ENCODE measurements at places on chromosomes 6 and 20. TPM values are rescaled to one million over a fixed set of nuclear protein-coding genes. Genes with fewer than 3 reads are reported as not detected.

Gene ZSWIM3
- 3.3 TPM for polyA plus RNA-seq

Gene TP53TG5
- 0.94 TPM for polyA plus RNA-seq

DNA sequence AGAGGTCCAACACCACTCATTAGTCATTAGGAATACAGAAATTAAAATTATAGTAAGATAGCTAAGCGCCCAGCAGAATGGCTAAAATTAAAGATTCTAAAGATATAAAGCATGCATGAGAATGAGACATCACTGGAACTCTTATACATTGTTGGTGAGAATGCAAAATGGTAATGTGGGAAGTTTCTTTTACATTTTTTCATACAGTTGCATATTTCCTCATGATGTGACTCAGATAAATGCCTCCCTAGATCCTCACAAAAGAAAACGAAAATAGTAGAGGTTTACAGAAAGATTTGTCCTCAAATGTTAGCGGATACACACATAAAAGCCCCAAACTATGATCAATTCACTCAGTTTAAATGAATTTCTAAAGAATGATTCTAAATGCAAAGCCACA lies 633.7 kb upstream of the GJE1 start:
- DNase-seq: no peak

DNA sequence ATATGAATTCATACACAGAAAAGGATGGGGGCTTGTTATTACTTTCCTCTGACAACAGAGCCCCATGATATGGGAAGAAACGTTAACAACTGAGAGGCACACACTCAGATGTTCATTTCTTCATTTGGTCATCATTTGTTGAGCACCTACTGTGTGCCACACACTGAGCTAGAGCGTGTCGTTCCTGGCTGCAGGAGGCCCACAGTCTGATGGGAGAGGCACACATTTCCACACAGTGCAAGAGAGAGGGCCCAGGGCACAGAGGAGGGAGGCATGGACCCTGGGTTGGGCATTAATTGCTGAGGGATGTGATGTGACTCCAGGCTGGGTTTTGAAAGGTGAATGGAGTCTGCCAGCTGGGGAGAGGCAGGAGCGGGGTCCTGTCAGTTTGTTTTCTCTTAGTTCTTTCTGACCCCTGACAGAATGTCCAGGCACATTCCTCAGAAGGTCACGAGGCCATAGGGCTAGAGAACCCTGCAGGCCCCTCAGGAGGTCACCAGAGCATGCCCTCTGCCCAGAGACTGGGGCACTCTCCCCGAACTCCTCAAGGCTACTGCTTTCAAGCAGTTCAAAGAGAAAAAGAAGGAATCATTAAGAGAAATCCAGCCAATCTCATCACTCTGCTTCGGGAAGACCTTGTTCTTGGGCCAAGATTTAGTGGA lies 216.2 kb downstream of the UST start:
- no peak for DNase-seq

DNA sequence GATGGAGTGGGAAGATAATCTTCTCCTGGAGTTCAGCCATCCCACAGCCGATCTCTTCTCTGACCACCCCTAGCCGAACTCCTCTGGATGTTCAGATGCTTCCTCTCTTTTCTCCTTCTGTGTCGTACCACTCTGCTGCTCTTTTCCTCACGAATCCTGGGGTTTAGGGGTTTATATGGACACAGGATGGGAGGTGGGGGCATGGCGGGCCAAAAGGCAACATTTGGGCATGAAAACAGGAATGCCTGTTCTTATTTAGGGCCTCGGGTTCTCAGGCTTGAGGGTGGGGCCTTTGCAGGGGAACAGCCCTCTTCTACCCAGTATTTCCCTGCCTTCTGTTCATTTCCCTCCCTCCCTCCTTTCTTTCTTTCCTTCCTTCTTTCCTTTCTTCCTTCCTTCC lies 112.7 kb downstream of the SLC35B3 start:
- no peak for DNase-seq

- DNase-seq: peak; percentile 23
Observed at GRCh38 chr6:41939848-41940758, 1.5 kb downstream of the CCND3 start.

GRCh38 chr6:72132851-72133250 lies 246.5 kb downstream of the RIMS1 start:
- DNase-seq: no peak

DNA sequence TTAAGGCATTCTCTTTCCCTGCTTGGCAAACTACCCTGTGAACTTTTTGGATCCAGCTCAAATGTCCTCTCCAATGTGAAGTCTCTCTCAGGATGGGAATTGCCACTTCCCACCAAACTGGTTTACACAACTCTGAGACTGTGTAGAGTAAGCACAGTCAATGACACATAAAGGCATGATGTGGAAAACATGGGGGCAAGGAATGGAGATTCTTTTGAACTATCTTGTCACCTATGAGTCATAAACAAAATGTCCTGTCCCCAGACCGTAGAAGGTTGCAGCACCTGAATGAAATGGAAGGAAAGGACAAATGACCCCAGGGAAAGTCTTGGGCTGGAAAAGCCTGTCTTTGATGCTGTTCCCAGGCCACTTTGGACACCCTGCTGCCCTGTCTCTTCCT lies 11.0 kb upstream of the KIF13A start:
- no peak for DNase-seq

Gene PCSK2
- 0.59 TPM for polyA plus RNA-seq
